ENCODE measurements at places on chromosomes 2 and 18.
A peak's percentile ranks its signal among the peaks of the same experiment; 100 is the strongest.

DNA sequence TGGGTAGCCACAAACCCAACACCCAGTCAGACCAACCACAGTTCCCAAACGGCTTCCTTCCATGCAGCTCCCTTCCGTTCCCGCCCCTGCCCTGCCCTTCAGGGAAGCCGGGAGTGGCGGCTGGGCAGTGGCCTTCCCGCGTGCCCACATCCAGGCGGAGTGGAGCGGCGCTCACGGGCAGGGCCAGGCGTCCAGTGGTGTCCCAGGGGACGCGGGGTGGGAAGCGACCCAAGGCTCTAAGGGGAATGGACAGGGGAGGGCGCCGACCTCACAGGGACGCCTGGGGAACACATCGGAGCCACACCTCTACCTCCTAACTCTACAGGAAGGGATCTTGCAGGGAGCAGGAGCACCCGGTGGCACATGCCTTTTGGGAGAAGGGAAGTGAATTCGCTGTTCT is 225.9 kb upstream of the MGAT5 start:
- no peak for DNase-seq

DNA sequence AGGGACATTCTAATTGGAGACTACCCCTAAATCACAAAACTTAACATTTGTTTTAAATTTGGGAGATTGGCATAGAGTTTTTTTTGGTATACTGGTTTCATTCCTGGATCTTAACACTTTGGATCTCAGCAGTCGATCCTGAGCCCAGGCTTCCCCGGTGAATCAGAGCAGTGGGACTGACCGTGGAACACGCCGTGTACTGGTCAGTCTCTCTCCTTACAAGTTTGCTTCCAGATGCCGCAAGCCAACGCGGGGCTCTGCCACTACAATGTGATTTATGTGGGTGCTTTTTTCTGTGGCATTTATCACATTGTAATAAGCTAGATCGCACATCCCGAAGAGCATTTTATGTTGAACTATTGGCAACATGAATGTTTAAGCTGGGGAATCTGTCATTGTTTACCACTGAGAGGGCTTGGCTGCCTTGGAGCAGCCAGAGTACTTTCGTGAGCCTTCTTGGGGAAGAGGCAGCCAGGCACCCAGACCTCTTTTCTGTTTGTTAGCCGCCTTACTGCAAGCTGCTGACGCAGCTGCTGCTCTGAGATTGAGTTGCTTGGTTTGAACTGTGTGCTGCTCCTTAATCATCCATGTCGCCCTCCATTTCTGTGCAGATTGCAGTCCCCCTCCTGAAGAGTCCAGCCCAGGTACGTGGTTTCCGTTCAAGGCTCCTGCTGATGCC is 49.3 kb downstream of the COA5 start:
- DNase-seq = no peak

DNA sequence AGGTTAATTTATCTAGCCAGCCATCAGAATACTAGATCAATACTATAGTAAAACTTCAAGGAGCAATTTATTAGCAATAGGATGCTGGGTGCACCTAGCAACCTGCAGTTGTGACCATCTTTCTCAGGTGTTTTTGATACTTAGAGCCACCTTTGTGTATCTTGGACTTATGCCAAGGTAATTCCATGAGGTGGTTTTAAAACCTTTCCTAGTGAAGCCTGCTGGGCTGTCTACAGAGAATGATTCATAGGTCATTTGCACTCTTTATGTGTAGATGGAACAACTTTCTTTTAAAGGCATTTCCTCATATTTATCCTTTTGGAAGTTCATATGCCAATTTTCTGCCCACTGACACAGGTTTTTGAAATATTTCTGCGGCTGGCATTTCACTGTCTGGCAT is 1030.1 kb upstream of the POU3F3 start:
- DNase-seq = no peak

- no peak for DNase-seq
These were observed 34.0 kb downstream of the VSNL1 start for GRCh38 chr2:17574406-17575073.

GRCh38 chr2:96204836-96205624 is 3.6 kb downstream of the STARD7 start:
- DNase-seq = no peak

DNA sequence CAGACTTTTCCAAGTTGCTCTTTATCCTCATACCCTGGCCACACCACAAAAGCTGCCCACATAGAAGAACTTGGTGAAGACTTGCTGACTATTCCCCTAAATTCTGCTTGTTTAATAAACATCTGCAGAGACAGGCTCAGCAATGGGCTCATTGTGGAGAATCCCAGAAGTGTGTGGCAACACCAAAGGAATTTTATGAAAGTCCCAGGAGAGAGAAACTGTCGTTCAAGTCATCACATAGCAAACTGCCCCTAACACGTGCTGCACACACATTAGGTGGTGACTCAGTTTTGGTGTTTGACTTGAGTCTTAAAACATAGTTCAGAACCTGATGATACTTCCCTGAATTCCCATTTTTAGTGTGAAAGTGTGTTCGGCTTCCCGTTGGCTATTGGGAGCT is 38.6 kb downstream of the CYP1B1 start:
- no peak for DNase-seq

GRCh38 chr2:101675512-101675911 is 22.0 kb upstream of the MAP4K4 start:
- DNase-seq = no peak

- DNase-seq = peak; percentile 58
These were observed 46.5 kb downstream of the UNC50 start for GRCh38 chr2:98654699-98655495.

DNA sequence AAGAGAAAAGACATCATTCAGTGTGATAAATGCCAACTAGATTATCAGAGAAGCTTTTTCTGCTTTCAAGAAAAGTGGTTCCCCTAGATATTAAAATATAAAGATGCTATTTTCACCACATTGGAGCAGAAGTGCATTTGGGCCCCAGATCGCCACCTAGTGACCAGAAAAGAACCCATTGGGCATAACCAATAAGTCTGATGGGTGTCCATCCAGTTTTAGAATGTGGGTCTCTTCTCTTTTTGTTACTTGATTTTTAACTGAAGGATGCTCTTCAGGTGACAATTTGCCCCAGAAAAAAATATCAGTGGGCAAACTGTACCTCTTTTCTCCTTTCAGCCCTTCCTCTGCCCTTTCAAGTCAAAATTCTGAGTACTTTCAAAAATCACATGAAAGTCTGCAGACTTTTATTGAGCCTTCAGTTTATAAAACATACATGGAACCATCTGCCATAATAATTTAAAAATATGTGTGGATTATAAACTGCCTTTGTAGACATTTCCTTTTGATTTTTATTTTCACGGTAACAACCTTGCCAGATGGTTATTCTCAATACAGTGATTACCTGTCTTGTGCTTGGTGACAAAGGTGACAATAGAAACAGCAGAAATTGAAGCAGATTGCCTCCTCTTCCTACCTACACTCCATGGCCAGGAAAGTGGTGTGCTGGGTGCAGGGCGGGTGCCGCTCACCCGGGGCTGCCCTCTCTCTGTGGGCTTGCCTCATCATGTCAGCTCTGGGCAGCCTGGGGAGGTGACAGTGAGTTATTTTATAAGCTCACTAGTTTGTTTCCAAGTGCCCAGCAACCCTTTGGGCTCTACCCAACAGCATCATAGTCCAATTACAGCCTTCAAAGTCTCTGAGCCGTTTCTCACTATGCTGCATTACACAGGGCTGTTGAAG is 124.5 kb downstream of the DCDC2C start:
- no peak for DNase-seq

DNA sequence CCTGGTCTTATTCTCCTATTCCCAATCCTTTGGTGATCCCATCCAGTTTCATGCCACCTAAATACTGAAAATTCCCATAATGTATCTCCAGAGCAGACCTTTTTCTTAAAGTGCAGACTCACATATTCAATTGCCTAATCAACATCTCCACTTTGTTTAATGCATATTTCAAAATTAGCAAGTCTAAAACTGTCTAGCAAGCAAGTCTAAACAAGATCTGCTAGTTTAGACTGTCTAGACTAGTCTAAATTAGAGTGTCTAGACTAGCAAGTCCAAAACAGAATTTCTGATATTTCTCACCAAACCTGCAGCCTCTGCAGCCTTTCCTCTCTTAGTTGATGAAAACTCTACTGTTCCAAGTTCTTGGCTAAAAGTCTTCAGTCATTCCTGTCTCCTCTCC is 44.6 kb downstream of the THUMPD2 start:
- DNase-seq = no peak

DNA sequence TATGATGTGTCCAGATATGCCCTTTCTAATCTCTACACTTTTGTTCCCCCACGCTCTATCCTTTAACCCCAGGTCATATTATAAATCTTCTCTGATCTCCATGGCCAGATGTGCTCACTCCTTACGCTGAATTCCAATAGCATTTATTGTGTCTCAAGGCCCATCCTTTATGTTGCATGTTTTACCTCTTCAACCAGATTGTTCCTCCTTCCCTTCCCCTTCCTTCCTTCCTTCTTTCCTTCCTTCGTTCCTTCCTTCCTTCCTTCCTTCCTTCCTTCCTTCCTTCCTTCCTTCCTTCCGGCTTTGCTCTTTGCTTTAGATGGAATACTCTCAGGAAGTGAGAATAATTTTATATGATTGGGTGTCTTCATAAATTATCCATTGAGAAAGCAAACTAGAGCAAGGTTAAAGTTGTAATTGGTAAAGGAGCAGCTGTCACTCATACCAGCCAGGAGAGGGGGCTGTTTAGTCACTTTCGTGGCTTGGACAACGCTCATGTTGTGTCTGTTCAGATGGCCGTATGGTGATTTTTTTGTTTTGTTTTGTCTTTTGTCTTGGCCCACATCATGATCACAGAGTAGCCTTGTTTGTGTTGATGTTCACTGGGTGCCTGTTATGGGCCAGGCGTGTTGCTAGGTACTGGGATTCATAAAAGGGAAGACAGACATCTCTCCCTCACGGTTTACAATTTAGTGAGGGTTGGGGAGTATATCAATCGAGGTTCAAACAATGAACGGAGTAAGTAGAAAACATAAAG is 68.0 kb downstream of the DAW1 start:
- DNase-seq = no peak

DNA sequence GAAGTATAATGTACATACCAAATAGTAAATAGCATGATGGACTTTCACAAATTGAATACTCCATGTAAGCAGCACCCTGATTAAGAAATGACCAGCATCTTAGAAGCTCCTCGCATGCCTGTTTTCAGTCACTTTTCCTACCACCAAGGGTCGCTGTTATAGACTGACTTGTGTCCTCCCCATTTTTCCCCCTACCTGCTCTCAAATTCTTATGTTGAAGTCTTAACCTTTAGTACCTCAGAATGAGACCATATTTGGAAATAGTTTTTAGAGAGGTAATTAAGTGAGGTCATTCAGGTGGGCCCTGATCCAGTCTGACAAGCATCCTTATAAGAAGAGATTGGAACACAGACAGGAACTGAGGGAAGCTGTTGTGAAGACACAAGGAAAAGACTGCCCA is 125.9 kb downstream of the LYPD6 start:
- no peak for DNase-seq

- peak; percentile 50 for DNase-seq
These were observed 817 bp downstream of the DSC2 start for GRCh38 chr18:31101183-31102024.

- no peak for DNase-seq
These were observed 145.0 kb downstream of the MCFD2 start for GRCh38 chr2:46770622-46771021.

DNA sequence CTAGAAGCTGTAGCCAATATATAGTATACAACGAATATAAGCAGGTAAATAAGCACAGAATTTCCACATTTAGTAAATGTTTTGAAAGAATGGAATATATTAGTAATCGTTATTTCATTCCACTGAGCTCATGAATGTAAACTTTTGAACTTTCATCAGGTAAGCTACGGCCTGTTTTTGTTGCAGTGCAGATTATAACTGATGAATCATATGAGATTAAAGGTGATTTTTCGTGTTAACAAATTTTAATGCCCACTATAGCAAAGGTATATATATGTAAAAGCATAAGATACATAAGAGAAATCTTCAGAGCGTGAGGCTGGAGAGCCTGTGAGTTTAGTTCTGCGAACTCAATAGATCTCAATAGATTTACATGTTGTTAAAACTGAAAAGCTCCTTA is 1.1 kb downstream of the SCYGR1 start:
- DNase-seq = no peak

DNA sequence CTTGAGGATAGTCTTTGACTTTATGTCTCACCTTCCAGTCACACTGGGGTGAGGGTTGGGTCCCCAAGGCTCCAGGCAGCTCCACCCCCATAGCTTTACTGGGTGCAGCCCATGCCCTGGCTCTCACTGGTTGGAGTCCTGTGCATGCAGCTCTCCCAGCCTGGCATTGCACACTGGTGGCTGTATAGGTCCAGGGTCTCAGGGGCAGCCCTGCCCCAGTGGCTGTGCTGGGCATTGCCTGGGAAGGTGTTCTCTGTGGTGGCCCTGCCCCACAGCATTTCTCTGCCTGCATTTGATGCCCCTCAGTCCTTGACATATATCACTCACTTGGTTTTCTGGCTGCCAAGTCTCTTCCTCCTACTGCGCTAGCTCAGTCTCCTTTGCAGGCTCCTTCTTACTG is 21.2 kb downstream of the MPHOSPH10 start:
- no peak for DNase-seq

DNA sequence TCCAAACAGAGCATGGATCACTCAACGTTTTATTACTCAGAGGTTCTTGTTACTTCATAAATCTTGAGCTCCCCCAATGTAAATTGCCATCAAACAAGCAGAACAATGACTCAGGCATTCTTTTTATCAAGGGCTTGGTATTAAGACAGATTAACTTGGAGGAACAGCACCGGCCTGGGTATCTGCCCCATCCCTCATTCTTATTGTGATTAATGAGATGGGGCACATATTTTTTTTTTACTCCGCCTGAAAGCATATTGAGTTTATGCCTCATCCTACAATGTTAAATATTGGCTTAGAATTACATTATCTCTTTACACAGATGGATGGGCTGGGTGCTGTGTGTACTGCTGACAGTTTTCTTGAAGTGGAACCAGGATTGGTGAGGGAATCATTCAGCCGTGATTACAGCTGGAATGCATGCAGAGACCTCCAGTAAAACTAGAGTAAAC is 387.3 kb downstream of the CLIP4 start:
- no peak for DNase-seq

DNA sequence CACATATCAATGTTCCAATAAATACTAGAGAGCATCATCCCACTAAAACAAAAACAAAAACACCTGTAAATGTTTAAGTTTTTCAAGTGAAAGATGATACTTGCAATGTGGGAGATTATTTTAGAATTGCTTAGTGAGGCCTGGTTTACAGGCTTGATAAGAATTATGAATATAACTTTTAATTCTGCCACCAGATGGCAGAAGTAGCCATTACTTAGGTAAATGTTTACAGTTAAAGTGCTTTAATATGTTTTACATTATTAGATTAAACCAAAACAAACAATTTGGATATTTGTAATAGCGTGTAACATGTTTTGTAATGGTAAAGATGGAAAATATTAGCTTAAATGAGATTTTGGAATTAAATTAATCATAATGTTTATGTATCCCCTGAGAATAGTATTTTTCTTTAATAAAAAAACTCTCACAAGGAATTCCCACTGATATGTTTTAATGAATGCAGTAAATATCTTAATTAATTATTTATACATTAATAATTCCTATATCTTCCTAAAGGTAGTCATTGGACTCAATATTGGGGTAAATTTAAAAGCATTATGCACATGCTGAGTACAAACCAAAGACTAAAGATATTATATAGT is 522.0 kb downstream of the SPAG16 start:
- no peak for DNase-seq

- no peak for DNase-seq
These were observed 129.3 kb upstream of the EPAS1 start for GRCh38 chr2:46167924-46168323.

- DNase-seq = no peak
These were observed 696.7 kb upstream of the SOX11 start for GRCh38 chr2:4995466-4995865.

All from GF-D8 (cell line).